ENCODE measurements at places on chromosomes 2 and 18.

DNA sequence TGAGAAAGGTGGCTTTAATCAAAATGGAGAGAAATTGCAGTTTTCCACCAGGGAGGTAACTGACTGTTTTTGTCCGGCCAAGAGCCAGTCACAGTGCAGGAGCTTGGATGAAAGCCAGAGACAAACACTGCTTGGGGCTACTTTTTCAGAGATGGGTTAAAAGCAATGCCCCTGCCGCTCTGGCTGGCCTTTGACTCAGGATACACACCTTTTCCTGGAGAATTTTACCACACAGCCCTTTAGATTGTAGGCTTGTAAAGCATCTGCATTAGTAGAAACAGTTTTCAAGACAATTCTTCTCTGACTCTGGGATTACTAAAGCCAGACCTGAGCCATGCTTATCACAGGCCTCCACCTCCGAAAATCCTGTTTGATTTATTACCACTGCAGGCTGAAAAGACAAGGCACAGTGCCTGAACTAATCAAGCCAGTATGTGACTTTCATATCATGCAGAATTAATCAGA is 79.7 kb downstream of the CCBE1 start:
- no peak for DNase-seq

- no peak for DNase-seq
Observed at GRCh38 chr2:197348721-197349360, 38.3 kb upstream of the ANKRD44 start.

DNA sequence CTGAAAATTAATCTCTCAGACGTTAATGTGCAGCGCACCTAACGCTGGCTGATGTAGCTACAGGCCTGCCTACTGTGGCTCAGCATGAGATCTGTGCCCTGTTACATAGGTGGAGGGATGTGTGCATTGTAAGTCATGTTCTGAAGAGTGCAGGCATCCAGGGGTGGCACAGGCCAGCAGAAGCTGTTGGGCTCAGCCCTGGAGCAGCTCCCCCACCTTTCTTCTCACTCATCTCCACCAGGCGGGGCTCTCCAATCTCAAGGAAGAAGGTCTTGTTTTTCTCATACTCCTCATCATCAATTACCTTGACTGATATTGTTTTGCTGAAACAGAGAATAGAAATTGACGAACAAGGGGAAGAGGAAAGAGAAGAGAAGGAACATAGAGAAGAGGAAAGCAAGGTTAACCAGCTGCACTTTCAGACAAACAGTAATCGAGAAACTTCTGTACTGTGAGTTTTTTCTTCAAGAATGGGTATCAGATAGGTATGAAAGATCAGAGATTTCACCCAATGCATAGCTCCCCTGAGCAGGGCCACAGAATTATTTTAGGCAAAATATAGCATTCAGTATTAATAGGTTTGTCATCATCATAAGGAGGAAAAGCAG is 273.6 kb downstream of the SLC8A1 start:
- DNase-seq = no peak

DNA sequence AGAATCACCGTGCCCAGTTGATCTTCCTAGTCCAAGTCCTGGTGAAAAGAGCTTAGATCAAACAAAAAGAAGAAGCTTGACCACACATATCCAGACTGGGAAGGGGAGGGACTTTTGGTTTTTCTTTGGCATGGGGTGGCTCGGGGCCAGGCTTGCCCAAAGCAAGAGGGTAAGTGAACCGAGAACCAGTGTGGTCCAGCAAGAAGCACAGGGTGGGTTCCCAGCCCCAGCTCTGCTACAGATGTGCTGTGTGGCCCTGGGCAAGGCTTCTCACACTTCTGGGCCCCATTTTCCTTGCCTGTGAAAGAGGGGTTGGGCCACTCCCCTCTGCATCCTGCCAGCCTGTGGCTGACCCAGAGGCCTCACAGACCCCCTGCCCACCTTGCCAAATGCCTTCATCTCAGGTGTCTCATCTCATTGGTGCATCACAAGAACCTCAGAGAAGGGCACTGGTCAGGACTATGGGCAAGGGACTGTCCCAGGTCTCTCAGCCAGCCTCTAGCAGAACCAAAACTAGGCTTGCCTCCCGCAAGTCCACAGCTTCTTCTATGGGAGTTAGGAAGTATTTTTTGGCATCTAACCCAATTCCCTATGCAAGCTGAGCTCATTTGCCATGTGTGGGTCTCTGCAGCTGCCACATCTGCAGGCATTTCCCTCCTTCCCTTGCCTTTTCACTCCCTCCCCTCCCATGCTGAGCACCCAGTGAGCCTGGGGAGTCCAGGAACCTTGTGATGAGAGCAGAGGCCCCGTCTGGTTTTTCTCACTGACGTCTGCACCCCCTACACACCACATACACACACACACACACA is 6.9 kb downstream of the ATP6V1B1 start:
- DNase-seq = no peak

All from fibroblast of skin of left quadriceps (primary cell).